A673 (cell line): ENCODE measurements at places on chromosomes 3 and 15.

- DNase-seq = peak; percentile 23
These were observed 188.6 kb upstream of the TBL1XR1 start for GRCh38 chr3:177385831-177386301.

DNA sequence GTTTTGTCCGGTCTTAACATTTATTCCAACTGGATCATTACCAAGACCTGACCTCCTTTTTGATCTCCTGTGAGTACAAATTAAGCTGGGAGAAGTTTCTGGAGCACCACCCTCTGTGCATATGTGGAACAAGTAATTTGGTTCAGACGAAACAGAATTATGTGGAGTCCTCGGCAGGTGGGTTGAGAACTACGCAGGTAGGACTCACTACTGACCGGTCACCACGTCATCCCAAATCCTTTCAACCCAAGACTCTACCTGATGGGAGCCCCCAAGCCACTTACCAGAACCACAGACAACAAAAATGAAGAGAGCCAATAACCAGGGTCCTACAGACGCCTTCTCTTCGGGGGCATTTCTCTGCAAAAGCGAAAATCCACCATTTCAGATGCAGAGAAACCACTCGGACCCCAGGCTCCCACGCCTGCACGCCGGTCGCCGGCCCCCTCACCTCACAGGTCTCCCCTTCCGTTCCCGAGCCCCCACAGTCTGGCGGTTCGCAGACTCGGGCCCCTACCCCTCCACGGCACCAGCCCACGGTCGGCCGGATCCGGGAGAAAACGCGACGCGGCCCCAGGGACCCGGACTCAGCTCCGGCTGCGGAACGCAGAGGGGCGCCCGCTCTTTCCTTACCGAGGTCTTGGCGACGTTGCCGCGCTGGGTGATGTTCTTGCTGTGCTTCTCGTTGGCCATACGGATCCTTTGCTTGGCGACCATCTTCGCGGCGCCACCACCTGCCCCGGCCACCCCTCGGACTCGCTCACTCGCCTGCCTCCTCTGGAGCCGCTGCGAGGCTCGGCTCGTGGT, 674 bp downstream of the SERP1 start:
- peak; percentile 52 for DNase-seq

- DNase-seq = no peak
These were observed 548.8 kb upstream of the MDFIC2 start for GRCh38 chr3:70861234-70861633.

GRCh38 chr15:25170113-25170731, 215.4 kb downstream of the SNRPN start:
- no peak for DNase-seq

DNA sequence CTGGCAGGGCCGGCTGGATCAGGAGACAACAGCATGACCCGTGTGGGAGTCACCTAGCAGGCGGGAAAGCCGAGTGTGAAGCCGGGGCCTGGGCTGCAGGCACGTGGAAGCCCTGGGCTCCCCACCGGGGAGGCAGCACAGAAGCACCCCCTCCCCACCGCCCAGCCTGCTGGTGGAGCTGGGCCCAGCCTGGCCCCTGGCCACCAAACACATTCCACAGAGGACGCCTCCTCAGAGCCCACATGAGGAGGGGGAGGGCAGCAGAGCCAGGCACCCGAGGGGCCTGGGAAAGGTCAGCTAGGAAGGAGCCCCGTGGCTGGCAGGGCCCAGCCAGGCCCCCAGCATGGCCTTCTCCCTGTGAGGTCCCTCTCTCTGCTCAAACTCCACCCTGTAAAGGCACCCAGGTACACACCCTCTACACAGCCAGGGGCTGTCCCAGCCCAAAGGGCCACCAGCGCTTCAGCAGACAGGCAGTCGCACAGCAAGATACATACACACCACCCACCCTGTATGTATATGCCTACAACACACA, 4.5 kb downstream of the PLXNB1 start:
- no peak for DNase-seq

GRCh38 chr3:94175677-94176076, 112.8 kb downstream of the NSUN3 start:
- no peak for DNase-seq
